ENCODE measurements at places on chromosomes 5 and 9. TPM values are rescaled to one million over a fixed set of nuclear protein-coding genes. Genes with fewer than 3 reads are reported as not detected.

- no peak for ATAC-seq
Measured at GRCh38 chr5:172096207-172096940, 89.9 kb upstream of the FBXW11 start.

GRCh38 chr9:136626740-136627642 lies 35.7 kb upstream of the EGFL7 start:
- ATAC-seq: no peak

DNA sequence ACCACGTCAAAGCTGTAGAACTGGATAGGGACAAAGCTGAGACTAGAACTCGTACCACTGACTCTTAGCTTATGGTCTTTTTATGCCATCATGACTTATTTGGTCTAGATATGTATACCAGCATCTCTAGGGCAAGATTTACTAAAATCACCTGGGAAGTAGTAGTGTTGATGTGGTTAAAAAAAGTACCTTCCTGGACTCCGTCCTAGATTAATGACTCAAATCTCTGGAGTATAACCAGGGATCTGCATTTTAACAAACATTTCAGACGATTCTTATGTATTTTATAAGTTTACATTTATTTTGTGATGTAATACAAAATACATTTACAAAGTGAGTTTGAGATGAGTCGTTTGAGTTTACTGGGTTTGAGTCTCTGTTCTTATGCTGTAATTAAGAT lies 68.7 kb downstream of the ARHGAP26 start:
- ATAC-seq: no peak

GRCh38 chr9:95504053-95504963 lies 12.5 kb downstream of the PTCH1 start:
- no peak for ATAC-seq

DNA sequence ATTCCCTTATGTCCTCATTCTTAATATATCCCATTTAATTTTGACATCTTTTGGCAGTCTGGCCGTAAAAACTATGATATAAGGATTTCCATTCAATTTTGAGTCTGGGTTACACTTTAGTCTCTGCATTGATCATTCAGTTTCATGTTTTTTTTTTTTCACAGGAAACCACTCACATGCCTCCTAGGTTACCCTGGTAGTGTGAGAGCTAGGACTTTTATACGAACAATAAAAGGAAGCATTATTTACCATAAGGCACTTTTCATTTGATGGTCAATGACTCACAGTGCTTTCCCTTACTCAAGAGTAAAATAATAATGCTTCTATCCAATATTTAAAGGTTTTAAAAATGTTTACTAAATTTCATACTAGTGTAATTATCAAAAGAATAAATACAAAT lies 16.4 kb upstream of the DMAC1 start:
- ATAC-seq: no peak

DNA sequence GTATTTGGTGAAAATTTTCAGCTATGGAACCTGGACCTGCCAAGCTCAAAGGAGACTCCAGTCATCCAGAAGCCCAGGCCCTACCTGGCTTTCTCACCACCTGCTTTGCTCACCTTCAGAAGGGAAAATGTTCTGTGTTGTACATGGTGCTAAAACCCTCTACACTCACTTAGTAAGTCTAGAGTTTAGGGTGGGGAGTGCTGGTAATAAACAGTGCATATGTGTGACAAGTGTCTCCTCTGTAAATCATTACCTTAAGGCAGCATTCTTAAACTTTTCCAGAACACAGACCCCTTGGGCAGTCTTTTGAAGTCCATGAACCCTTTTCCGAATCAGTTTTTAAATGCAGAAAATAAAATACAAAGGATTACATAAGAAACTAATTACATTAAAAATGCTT lies 248.8 kb upstream of the PIK3R1 start:
- ATAC-seq: no peak

GRCh38 chr9:105444130-105444529 lies 3.7 kb upstream of the FSD1L start:
- ATAC-seq: no peak

GRCh38 chr9:108254236-108254635 lies 601.5 kb downstream of the ACTL7B start:
- ATAC-seq: peak; percentile 50

DNA sequence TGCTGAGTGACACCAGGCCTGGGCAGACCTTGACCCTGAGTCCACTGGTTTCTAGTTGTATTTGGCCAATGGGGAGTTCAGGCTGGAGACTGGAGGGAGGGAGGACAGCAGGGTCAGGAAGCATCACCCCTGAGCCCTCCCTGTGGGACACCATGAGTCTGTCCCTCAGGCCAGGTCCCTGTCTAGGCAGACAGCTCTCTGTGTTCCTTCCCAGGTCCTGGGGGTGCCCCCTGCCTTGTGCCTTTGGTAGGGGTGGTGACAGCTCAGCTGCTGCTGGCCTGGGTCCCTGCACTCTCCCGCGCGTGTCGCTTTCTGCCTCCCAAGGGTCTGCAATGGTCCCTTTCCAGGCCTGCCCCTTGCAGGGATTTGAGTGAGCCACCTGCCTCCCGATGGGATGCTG lies 125.5 kb downstream of the OLFM1 start:
- ATAC-seq: no peak

DNA sequence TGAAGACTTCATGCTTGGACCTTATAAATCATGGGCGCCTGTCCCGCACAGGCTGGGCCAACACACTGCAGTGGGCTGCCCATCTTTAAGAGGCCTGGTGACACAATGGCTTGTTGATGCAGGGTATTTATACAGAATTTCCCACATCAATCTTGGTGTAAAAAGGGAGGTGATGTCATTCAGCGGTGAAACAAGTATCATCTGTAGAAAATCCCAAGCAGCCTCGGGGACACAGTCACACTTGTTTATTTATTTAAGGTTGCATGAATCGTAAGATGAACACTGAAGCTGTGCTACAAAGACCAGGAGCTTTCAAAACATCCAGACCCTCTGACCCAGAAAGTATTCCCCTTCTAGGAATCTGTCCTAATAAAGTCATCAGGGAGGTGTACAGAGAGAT lies 40.5 kb downstream of the SMIM23 start:
- ATAC-seq: no peak

Gene RNF224
- not detected for total RNA-seq

Gene SIT1
- total RNA-seq: 1.6 TPM

Gene IL6ST
- 761 TPM for total RNA-seq

Gene MCCC2
- total RNA-seq: 24.2 TPM

Gene CYSTM1
- 102 TPM for total RNA-seq

Gene TAF11L2
- not detected for total RNA-seq

Gene DPYSL3
- total RNA-seq: 241 TPM

Data from gastroesophageal sphincter (tissue), 4 donors.